ENCODE measurements at places on chromosomes 6 and 20.

GRCh38 chr20:41888434-41888833 lies 270.3 kb upstream of the CHD6 start:
- no peak for DNase-seq

DNA sequence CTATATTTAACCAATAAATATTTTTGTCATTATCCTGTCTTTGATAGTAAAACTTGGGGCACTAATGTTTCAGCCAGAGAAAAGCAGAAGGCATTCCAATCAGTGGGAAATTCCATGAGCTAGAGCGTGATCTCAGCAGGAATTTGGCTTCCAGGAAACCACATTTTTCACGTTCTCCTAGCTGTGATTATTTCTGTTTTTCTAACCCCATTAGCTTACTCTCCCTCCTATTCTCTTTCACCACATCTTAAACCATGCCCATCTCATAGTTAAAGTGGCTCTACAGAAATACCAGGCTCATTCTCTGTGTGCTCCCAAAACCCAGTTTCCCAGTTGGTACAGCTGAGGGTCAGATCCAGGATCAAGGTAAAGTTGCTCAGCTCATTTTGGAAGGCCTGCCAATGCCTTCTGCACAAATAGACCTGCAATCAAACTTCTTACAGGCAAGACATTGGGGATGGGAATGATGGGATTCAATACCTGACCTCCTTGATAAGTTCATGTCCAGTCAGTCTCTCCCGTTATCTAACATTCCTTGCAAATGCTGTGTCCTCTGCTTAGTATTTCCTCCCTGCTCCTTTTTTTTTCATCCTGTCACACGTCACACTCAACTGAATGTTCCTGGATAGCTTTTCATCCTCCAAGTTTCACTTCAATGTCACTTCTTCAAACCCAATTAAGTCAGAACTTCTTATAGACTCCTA lies 33.1 kb upstream of the TMEM30A start:
- DNase-seq, result no peak

DNA sequence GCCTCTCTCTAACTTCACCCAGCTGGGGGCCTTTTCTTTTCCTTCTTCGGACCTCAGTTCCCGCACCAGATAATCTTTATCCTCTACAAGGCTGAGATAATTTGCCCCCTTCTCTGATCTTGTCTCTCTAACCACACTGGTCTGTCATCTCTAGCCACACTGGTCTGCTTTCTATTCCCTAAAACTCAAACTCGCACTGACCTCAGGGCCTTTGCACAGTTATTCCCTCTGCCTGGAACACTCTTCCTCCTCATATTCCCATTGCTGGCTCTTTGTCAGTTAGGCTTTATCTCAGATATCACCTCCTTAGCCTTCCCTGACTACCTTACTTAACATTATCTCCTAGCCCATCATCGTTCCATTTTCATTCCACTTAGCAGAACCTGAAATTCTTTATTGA lies 7.6 kb downstream of the RIMS4 start:
- no peak for DNase-seq

DNA sequence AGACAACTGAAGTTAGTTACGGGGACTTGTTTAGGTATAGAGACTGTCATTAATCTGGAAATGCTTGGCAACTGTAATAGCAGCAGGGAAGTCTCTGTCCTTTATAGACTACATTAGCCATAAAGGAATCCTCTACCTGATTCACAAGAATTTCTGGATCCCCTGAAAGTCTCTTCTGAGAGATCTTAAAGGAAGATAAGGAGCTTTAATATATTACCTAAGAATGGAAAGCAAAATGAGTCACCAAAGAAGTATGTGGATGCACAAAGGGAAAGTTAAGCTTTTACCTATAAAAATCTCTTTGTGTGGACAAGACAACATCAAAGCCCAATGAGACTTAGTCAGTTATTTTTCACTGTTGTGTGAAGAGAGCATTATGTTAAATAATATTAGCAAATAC lies 92.2 kb upstream of the RSPO3 start:
- DNase-seq, result no peak

DNA sequence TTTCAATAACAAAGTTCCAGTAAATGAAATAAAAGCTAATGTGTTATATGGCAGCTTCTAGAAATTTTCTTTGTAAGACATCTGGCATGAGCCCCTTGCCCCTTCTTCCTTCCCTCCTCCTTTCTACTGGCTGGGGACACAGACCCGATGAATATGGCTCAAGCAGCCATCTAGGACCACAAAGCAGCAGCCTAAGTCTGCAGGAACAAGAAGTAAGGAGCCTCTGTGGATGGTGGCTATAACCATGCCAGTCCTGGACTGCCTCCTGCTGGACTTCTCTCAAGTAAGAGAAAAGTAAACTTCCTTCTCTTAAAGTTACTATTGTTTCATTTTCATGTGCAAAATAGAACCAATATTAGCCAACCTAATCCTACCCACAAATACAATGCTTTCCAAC lies 114.9 kb upstream of the DST start:
- DNase-seq, result no peak

Data from activated T-cell treated with anti-CD3 and anti-CD28 coated beads for 24 hours (primary cell).